ENCODE measurements at places on chromosomes 7 and 10. TPM values are rescaled to one million over a fixed set of nuclear protein-coding genes. Genes with fewer than 3 reads are reported as not detected.

The ZC3HAV1 gene
- 32.4 TPM for total RNA-seq

The EIF5AL1 gene
- total RNA-seq = 0.48 TPM

The VWDE gene
- total RNA-seq = not detected

The AZGP1 gene
- not detected for total RNA-seq

The TACC2 gene
- 16.9 TPM for total RNA-seq

The MYOZ1 gene
- total RNA-seq = 2.1 TPM

The DOCK1 gene
- total RNA-seq = 52.3 TPM

The MSANTD7 gene
- 12.3 TPM for total RNA-seq

The LIPN gene
- total RNA-seq = not detected

The SPDYE11 gene
- not detected for total RNA-seq

The SFXN2 gene
- 2.8 TPM for total RNA-seq

The PAX4 gene
- not detected for total RNA-seq

The MEOX2 gene
- not detected for total RNA-seq

The NACAD gene
- 5.8 TPM for total RNA-seq

The OPALIN gene
- total RNA-seq = not detected

The GPRIN2 gene
- not detected for total RNA-seq

The ANKRD61 gene
- 0.18 TPM for total RNA-seq
